ENCODE measurements at places on chromosomes 7 and 10.

DNA sequence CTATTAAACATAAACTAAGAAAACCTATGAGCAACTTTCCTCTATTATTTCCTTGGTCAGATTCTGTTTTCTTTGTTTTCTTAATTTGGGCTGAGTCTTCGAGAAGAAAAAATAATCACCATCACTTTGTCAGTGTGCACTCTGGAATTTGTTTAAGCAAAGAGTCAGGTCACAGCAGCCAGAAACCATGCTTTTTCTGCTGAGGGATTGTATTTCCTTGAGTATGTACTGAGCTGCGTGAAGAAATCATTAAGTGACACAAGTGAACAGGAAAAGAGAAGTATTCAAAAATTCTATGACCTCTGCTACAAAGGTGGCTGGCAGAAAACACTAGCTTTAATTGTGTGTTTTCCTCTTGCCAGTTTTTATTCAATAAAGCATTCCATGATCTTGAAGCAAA lies 249.6 kb downstream of the VTI1A start:
- H3K4me1 ChIP-seq: no peaks in the 10 kb centered on the region
- no peak overlapping the region for H3K27ac ChIP-seq
- DNase-seq: no peak
- no peak overlapping the region for H3K4me3 ChIP-seq
- peaks cover 9% of the 10 kb centered on the region for H3K36me3 ChIP-seq

- H3K27ac ChIP-seq: no peak overlapping the region
- H3K27me3 ChIP-seq: peaks cover 49% of the 10 kb centered on the region
- H3K36me3 ChIP-seq: no peaks in the 10 kb centered on the region
- H3K4me3 ChIP-seq: no peak overlapping the region
These were observed 94.7 kb downstream of the SORBS1 start for GRCh38 chr10:95466436-95466835.

DNA sequence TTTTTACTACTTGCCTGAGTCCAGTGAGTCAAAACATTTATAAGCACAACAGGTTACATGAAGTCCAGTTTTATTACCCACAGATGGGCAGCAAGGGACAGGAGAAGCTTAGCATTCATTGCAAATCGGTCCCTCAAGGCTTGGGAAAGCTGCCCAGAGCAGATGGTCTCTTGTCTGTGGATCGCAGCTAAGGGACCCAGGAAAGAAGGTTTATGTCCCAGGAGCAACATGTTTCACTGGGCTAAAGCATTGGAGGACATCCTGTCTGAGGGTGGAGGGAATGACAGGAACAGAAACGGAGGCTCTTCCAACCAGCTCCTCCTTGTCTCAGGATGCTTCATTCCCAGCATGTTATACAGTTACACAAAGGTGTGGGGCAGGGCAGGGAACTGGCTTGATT lies 39.3 kb downstream of the TRIM24 start:
- no peaks in the 10 kb centered on the region for H3K27me3 ChIP-seq
- no peaks in the 10 kb centered on the region for H3K36me3 ChIP-seq
- peaks cover 14% of the 10 kb centered on the region for H3K4me1 ChIP-seq

GRCh38 chr10:74328388-74328787 lies 177.4 kb downstream of the ADK start:
- no peak for DNase-seq
- no peak overlapping the region for H3K4me3 ChIP-seq

GRCh38 chr7:81186691-81187090 lies 267.8 kb upstream of the SEMA3C start:
- H3K36me3 ChIP-seq: no peaks in the 10 kb centered on the region
- H3K4me3 ChIP-seq: no peak overlapping the region
- no peak for DNase-seq
- no peak overlapping the region for H3K27ac ChIP-seq

DNA sequence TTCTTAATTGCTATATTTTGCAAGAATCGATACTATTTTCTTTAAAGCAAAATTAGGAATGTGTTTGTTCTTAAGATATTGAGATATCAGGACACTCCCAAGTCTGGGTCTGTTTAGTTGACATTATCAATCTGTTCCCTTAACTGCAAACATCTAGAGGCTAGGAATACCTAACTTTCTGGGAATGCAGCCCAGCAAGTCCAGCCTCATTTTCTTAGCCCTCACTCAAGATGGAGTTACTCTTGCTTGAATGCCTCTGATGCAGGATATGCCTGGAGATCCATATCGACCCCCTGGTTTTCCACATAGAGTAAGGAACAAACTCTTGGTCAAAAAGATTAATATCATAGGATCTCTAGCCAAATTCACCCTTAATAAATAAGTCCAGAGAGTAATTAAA lies 305.3 kb upstream of the COBL start:
- no peaks in the 10 kb centered on the region for H3K27me3 ChIP-seq
- H3K4me3 ChIP-seq: no peak overlapping the region
- no peak overlapping the region for H3K27ac ChIP-seq
- no peaks in the 10 kb centered on the region for H3K36me3 ChIP-seq
- no peak for DNase-seq

DNA sequence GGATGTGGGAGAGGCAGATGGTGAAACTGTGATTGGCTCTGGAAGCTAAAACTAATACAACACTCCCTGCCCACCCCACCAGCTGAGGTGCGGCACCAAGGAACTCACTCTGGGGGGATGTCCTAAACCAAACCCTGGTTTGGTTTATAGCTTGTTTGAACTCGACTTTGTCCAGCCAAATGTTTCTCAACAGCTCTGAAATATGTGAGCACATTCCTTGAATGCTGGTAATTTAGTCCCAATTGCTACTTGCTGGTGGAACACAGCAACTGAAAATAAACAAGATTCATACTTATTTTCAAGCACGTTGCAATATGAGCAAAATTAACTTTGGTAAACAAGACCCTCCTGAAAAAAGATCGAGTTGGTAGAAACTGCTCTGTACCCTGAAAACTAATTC lies 39.7 kb upstream of the CARD11 start:
- H3K27me3 ChIP-seq: no peaks in the 10 kb centered on the region
- no peak for DNase-seq
- H3K4me1 ChIP-seq: peaks cover 4% of the 10 kb centered on the region

DNA sequence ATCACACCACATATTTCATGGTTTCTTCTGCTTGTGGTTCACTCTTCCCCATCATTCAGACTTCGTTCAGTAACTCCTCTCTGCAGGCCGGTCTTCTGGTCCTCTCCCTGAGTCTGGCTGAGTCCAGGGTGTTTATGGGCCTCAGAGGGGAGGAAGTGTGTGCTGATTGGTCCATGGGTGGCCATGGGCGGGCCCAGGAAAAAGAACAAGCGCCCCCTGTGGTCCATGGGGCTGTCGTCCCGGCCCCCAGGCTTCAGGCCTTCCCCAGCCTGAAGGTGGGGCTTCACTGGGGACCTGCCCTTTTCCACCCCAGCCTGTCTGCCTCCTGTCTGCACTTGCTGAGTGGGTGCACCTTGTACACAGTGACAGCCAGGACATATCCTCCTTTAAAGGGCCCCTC lies 123.7 kb downstream of the VIPR2 start:
- H3K36me3 ChIP-seq: no peaks in the 10 kb centered on the region
- no peak overlapping the region for H3K4me3 ChIP-seq
- peaks cover 19% of the 10 kb centered on the region for H3K27me3 ChIP-seq
- H3K4me1 ChIP-seq: peaks cover 4% of the 10 kb centered on the region
- DNase-seq: no peak
- no peak overlapping the region for H3K27ac ChIP-seq

- H3K4me1 ChIP-seq: no peaks in the 10 kb centered on the region
- H3K4me3 ChIP-seq: no peak overlapping the region
- H3K27ac ChIP-seq: no peak overlapping the region
These were observed 192.5 kb downstream of the EBF3 start for GRCh38 chr10:129771576-129771975.

- no peaks in the 10 kb centered on the region for H3K4me1 ChIP-seq
- H3K4me3 ChIP-seq: no peak overlapping the region
- peaks cover 3% of the 10 kb centered on the region for H3K36me3 ChIP-seq
These were observed 94.7 kb downstream of the HDAC9 start for GRCh38 chr7:18590241-18590640.

GRCh38 chr7:154426778-154427177 lies 374.6 kb downstream of the DPP6 start:
- H3K4me3 ChIP-seq: no peak overlapping the region
- H3K27me3 ChIP-seq: no peaks in the 10 kb centered on the region
- H3K4me1 ChIP-seq: no peaks in the 10 kb centered on the region
- no peak overlapping the region for H3K27ac ChIP-seq
- H3K36me3 ChIP-seq: no peaks in the 10 kb centered on the region

- peaks cover 40% of the 10 kb centered on the region for H3K27me3 ChIP-seq
- no peaks in the 10 kb centered on the region for H3K36me3 ChIP-seq
- DNase-seq: no peak
- H3K4me3 ChIP-seq: no peak overlapping the region
These were observed 180.3 kb upstream of the MKI67 start for GRCh38 chr10:128306535-128306934.

DNA sequence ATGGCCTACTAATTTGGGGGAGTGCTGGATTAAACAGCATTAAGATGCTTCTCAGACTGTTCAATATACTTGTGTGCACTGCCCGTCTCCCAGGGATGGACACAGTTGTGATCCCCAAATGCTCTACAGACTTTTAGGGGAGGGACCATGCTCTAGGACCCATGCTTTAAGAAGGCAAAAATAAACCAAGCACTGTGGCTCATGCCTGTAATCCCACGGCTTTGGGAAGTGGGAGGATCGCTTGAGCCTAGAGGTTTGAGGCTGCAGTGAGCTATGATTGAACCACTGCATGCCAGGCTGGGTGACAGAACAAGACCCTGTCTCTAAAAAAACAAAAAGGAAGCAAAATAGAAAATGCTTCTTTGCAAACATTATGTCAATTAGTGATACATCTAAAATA lies 102.6 kb downstream of the VOPP1 start:
- H3K4me1 ChIP-seq: peaks cover 37% of the 10 kb centered on the region
- H3K36me3 ChIP-seq: peaks cover 11% of the 10 kb centered on the region
- DNase-seq: no peak
- H3K27ac ChIP-seq: peak overlapping the region; percentile 90
- H3K4me3 ChIP-seq: no peak overlapping the region
- no peaks in the 10 kb centered on the region for H3K27me3 ChIP-seq

- peaks cover 19% of the 10 kb centered on the region for H3K27me3 ChIP-seq
- DNase-seq: no peak
- peaks cover 2% of the 10 kb centered on the region for H3K4me1 ChIP-seq
- no peaks in the 10 kb centered on the region for H3K36me3 ChIP-seq
- H3K4me3 ChIP-seq: no peak overlapping the region
- H3K27ac ChIP-seq: no peak overlapping the region
These were observed 49.3 kb downstream of the CALML3 start for GRCh38 chr10:5573968-5574641.

GRCh38 chr10:118635674-118636402 lies 40.4 kb upstream of the PRLHR start:
- H3K4me3 ChIP-seq: no peak overlapping the region
- H3K27ac ChIP-seq: no peak overlapping the region
- no peaks in the 10 kb centered on the region for H3K4me1 ChIP-seq
- H3K36me3 ChIP-seq: no peaks in the 10 kb centered on the region
- no peak for DNase-seq

DNA sequence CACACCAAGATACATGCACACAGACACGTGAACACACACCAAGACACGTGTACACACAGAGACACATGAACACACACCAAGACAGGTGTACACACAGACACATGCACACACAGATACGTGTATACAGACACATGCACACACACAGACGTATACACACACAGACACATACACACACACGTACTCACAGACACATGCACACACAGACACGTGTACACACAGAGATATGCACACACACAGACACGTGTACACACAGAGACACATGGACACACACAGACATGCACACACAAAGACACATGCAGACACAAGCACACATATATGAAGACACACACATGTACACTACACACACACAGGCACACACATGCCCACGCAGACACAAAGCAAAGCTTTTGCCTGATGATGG lies 134.6 kb downstream of the TCERG1L start:
- DNase-seq: no peak
- H3K36me3 ChIP-seq: no peaks in the 10 kb centered on the region
- no peak overlapping the region for H3K4me3 ChIP-seq
- H3K4me1 ChIP-seq: no peaks in the 10 kb centered on the region
- H3K27ac ChIP-seq: no peak overlapping the region
- H3K27me3 ChIP-seq: no peaks in the 10 kb centered on the region

DNA sequence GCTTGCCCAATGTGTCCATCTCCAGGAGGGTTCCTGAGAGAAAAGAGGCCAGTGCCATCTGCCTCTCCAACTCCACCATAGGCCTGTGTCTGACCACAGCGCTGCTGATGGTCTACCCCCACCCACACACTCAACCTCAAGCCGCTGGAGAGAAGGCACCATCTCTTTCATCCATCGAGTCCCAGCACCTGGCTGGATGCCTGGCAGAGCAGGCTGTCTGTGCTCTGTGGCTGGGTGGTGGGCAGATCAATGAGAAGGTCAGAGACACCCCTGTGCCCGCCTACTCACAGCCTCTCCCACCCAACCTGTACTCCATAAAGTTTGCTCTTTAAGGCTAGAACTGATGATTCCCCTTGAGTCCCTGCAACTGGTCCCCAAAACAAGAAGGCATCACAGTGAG lies 58.0 kb downstream of the CLRN3 start:
- no peaks in the 10 kb centered on the region for H3K4me1 ChIP-seq
- no peak for DNase-seq
- peaks cover 37% of the 10 kb centered on the region for H3K27me3 ChIP-seq
- H3K27ac ChIP-seq: no peak overlapping the region

DNA sequence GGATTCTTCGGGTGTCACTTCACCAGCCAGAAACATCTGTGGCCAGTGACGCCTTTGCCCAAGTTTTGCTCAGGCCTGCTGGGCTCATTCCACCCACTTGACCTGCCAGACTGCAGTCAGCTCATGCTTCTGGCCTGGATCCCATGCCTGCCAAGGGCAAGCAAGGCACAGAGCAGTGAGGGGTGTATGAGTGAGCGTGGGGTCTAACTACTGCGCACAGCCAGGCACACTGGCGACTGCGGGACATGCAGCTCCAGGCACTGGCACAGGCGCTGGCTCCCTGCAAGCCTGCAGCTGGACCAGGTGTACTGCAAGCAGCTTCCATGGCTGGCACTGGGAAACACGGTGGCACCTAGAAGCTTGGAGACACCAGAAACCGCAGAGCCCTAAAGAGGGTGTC lies 80.1 kb downstream of the MTERF1 start:
- H3K4me1 ChIP-seq: peaks cover 4% of the 10 kb centered on the region
- no peak overlapping the region for H3K27ac ChIP-seq
- no peaks in the 10 kb centered on the region for H3K36me3 ChIP-seq
- DNase-seq: no peak
- H3K27me3 ChIP-seq: no peaks in the 10 kb centered on the region

DNA sequence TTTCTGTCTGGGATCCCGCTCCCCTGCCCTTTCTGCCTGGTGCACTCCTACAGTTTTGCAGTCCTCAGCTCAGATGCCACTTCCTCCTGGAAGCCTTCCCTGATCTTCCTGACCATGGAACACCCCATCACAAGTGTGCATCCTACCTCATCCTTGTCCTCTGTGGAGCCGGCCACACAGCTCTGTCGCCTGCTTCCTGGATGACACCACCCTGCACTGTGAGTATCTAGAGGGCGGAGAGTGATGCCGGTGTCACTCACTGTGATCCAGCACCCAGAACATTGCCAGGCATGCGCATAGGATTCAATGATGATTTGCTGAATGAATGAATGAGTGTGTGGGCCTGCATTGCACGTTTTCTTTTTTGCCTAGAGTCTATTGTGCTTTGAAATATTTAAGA lies 529.9 kb downstream of the TCERG1L start:
- H3K4me1 ChIP-seq: no peaks in the 10 kb centered on the region
- peaks cover 3% of the 10 kb centered on the region for H3K36me3 ChIP-seq
- no peak for DNase-seq
- H3K4me3 ChIP-seq: no peak overlapping the region
